Activated gamma-delta T cell treated with Interleukin-2 at 50 U/mL for 16 hours (primary cell): ENCODE measurements at places on chromosomes 12 and 14.
A peak's percentile ranks its signal among the peaks of the same experiment; 100 is the strongest.

- peak; percentile 54 for DNase-seq
Observed at GRCh38 chr12:53743266-53744129, 8.3 kb downstream of the CISTR start.

GRCh38 chr14:87799400-87799799 is 193.6 kb downstream of the GALC start:
- DNase-seq = no peak

GRCh38 chr12:27142101-27142721 is 59.8 kb upstream of the C12orf71 start:
- DNase-seq = peak; percentile 34

DNA sequence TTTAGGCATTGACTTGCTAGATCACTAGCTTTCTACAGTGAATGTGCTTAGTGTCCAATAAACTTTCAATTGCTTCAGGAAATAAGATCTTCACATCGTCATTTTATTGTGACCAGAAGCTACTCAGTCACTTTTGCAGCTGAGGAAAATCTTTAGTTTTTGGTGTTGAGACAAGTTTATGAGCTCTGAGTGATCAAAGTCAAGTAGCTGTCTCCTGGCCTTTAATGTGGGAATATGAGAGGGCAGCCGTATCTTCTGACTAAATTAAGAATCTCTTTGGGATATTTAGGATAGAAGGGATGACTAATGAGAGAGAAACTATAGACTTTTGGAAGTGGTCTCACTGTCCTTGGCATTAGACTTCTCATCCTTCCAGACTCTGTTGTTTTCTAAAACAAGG is 21.6 kb downstream of the MSRB3 start:
- no peak for DNase-seq

- DNase-seq = peak; percentile 33
Observed at GRCh38 chr12:57461276-57461916, 1.8 kb downstream of the GLI1 start.

GRCh38 chr12:89571491-89572195 is 45.8 kb upstream of the POC1B start:
- no peak for DNase-seq

GRCh38 chr12:54132976-54133771 is 55.6 kb downstream of the SMUG1 start:
- DNase-seq = no peak

GRCh38 chr14:95189367-95190132 is 32.2 kb upstream of the DICER1 start:
- no peak for DNase-seq
